ENCODE measurements at places on chromosomes 12 and 14.

DNA sequence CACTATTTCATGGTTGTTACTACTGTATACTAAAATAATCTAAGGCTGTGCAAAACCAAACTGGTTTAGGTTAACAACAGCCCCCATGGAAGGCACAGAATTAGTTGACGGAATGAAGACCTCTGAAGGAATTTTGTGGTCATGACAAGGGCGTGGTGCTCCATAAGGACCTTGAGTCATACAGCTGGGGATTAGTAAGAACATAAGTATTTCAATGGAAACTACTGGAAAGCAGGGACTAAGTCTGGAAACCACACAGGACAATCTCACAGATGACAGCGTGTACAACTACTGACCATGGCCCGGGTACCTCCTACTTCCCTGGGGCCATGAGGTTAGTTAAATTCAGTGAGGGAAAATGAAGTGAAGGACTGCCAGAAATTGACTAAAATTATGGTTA is 98.5 kb upstream of the PLEKHA5 start:
- DNase-seq: peak; percentile 91

DNA sequence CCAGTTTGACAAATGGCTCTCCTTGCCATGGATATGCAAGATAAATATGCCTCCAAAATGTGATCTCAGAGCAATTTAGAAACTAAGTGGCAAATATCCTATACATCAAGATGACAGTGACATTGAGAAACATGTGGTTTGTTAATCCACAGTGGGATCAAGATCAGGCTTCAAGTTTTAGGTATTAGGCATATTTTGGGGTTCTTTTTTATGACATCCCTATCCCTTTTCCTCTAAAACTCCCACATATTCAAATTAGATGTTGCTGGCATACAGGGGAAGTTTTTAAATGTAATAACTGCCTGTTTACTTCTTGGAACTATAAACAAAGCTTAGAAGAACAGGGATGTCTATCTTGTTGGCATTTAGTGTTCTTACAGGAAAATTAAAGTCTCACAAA is 179.4 kb downstream of the CRADD start:
- DNase-seq: no peak

DNA sequence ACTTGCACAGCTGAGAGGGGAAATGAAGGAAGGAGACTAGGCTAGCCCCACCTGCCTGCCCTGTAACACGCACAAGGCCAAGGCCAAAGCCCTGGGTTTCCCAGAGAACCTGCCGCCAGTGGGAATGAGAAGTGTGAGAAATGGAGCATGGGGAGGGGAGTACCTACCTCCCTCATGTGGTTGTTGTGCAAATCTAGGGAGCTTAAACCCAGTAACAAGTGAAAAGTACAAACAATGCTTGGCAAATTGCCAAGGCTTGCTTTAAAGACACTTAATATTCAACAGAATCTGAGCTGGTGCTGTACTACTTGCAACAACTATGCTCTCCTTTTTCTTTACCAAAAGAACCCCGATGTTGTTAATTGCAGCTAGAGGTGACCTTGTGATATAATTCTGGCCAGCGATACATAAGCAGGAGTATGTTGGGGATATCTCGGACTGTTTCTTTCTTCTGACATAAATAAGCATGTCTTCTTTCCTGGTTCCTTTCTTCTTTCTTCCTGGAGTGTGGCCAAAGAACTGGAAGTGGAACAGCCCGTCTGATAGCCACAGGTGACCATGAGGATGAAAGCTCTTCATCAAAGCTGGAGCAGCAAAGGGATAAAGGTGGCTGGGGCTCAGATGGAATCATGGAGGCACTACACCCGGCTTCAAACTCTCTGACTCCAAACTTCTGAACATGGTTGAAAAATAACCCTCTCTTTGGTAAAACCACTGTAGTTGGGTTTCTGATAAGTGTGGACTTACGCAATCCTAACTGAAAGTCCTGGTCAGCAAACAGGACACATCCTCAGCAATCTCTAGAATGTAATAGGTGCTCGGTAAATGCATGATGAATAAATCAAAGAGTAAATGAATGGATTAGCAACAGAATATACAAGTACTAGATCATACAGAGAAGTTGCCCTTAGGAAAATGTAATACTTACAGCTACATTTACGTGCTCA is 207.9 kb downstream of the NUAK1 start:
- no peak for DNase-seq

GRCh38 chr12:77891518-77892147 is 60.9 kb downstream of the NAV3 start:
- DNase-seq: no peak

DNA sequence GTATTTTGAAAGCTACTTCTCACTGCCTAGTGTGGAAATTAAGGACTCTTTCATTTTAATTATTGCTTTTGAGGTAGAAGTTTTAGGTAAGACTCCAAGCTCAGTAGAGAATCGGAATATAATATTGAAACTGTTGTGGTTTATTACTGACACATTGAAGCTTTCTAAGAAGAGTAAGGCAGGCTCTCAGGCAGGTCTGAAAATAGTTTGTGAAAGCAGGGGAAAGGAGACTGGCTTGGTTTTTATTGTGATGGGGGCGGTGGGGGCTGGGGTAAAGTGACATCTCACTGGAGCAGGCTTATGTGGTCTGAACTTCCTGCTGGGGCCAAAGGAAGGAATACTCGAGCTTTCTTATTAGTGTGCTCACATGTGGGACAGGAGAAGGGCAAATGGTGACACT is 79.5 kb downstream of the OTOGL start:
- no peak for DNase-seq

DNA sequence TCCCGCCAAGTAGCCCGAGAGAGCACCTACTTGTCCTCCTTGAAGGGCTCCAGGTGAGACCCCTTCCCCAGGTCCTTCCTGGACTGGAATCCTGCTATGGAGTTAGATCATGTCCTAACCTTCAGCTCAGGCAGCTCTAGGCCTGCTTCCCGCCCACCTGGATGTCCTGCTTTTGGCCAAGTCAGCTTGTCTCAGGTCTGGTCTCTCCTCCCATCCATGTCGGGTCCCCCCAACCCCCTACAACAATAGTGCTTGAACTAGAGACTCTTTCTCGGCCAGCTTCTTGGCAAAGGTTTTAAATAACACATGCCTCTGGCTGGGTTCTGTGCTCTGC is 3.6 kb downstream of the NAB2 start:
- DNase-seq: no peak

- DNase-seq: no peak
Observed at GRCh38 chr12:108610856-108611605, 13.1 kb upstream of the TMEM119 start.

DNA sequence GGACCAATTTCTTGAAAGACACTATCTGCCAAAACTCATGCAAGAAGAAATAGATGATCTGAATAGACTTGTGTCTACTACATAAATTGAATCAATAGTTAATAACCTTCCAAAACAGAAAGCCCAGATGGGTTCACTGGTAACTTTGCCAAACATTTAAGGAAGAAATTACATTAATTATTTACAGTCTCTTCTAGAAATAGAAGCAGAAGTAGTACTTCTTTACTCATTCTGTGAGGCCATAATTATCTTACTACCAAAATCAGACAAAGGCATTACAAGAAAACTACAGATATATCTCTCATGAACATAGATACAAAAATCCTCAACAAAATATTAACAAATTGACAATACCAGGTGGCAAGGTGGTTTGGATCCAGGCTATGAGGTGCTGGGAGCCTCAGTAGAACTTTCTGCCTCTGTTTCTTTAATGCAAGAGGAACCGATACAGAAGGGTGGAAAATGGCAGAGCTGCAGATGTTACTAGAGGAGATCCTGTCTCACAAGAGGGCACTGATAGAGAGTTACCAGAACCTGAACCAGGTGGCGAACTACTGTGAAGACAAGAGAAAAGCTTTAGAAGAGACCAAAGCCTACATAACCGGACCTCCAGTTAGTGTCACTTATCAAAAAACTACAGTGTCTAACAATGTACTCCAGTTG is 33.7 kb upstream of the KTN1 start:
- DNase-seq: no peak

- DNase-seq: no peak
Observed at GRCh38 chr12:58925111-58925611, 4.9 kb upstream of the LRIG3 start.

DNA sequence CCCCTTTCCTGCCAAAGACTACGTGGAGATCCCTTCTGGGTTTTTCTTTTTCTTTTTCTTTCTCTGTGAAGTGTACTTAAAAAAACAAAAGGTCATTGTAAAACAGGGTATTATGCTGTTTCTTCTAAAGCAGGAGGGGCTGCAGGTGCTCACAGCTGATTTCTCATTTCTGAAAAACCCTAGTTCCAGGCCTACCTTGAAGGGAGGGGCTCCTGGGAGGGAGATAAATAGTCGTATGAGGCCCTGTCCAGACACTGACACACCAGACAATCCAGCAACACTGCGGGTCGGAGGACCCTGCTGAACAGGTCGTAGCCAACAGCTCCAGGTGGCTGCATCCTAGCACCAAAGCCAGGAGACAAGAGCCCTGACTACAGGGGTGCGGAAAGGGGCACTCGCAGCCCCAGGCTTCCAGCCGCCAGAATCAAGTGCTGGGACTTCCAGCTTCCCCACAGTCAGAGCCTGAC is 41.1 kb downstream of the PSMA6 start:
- DNase-seq: no peak

- peak; percentile 25 for DNase-seq
Observed at GRCh38 chr14:70955543-70956480, 48.6 kb downstream of the PCNX1 start.

Measured in AG20443 (cell line).